ENCODE measurements at places on chromosomes 7 and 10. TPM values are rescaled to one million over a fixed set of nuclear protein-coding genes. Genes with fewer than 3 reads are reported as not detected.

DNA sequence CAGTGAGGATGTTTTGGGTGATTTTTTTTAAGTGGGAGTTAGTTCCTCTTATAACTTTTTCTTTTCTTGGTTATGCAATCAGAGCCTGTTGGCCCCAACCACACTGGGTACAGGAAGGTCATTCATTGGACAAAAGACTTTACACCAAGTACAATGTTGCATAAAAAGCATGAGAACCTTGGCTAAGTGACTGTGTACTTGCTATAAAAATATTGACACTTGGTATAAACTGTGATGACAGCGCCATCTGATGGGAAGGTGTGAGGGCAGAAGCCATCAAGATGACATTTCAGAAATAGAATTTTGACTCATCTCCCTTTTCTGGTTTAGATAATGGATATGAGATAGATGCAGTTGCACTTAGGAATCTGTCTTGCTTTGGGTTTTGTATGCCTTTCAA lies 126.4 kb upstream of the CCDC6 start:
- no peak overlapping the region for H3K27ac ChIP-seq
- H3K4me3 ChIP-seq: no peak overlapping the region
- H3K27me3 ChIP-seq: no peaks in the 10 kb centered on the region

GRCh38 chr10:523925-524324 lies 165.5 kb downstream of the DIP2C start:
- no peaks in the 10 kb centered on the region for H3K27me3 ChIP-seq
- H3K4me1 ChIP-seq: no peaks in the 10 kb centered on the region
- H3K36me3 ChIP-seq: no peaks in the 10 kb centered on the region
- H3K4me3 ChIP-seq: no peak overlapping the region
- H3K27ac ChIP-seq: no peak overlapping the region

DNA sequence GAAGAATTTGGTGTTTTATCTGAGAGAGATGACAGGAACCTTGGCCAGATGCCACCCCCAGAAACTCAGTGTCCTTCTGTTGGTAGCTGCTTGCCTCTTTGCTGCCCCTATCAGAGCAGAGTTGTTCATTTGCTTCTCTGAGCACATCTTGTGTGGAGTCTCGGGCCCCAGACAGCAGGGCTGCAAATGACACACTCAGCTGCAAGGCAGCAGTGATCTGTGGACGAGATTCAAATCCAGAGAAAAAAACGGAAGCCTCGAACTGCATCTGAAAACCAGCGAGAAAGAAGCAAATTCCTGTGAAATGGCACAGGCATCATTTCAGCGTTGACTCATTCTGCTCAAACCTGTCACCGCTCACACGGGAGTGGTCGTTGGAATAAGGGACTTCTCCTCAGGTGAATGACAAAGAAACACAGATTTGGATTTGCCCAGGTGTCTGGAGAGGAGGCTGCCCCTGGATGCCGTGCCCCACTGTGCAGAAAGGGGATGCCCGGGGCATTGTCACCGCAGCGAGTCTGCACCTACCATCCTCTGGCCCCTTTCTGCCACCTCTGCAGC lies 144.7 kb downstream of the PFKFB3 start:
- H3K4me3 ChIP-seq: no peak overlapping the region
- no peak for DNase-seq
- H3K36me3 ChIP-seq: no peaks in the 10 kb centered on the region
- no peaks in the 10 kb centered on the region for H3K4me1 ChIP-seq
- H3K27me3 ChIP-seq: no peaks in the 10 kb centered on the region

DNA sequence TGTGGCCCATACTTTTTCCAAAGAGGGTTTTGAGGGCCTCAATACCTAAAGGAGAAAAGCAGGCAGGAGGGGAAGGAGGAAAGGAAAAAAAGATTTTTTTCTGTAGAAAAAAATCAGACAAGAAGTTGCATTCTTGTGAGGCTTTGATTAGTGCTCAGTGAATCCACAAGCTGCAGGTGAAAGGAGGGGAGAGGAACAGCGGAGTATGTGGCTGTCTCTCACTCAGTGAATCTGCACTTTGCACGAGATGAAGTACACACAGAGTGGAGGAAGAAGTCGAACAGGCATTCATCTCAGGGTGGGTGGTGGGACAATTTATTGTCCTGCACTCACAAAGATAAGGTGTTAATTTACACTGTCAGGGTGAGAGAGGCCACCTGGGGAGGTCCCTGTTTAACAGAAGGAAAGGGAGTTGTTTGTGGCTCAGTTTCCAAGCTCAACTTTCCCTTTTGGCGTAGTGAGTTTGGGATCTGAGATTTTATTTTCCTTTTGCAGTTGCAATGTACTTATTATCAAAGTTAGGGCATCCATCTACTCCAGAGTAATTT lies 49.0 kb upstream of the VIPR2 start:
- H3K4me3 ChIP-seq: no peak overlapping the region
- no peak overlapping the region for H3K27ac ChIP-seq
- H3K36me3 ChIP-seq: no peaks in the 10 kb centered on the region
- H3K27me3 ChIP-seq: no peaks in the 10 kb centered on the region

DNA sequence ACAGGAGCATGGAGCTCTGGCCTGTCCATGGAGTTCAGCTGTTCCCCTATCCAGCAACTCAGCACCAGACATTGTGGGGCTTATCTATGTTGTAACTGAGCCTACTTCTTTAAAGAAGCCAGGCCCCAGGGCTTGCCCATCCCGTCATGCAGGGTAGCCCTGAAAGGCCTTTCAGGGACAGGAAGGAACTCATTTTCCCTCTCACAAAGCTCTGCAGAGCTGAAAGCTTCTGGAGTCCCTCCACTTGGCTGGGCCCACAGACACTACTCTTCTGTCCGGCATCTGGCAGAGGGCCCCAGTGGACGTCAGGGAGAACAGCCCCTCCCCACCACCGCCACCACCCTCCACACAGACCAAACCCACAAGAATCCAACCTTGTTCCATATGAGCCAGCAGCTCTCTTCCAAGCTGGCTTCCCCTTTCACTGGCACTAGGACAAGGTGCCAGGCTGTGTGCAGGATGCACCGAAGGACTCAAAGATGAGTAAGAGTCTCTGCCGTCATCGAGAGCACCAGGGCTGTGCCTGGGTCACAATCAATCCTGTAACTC lies 33.1 kb downstream of the DENND2A start:
- no peak overlapping the region for H3K27ac ChIP-seq
- H3K4me3 ChIP-seq: no peak overlapping the region
- no peaks in the 10 kb centered on the region for H3K4me1 ChIP-seq
- H3K36me3 ChIP-seq: no peaks in the 10 kb centered on the region
- no peaks in the 10 kb centered on the region for H3K27me3 ChIP-seq
- DNase-seq: peak; percentile 39

DNA sequence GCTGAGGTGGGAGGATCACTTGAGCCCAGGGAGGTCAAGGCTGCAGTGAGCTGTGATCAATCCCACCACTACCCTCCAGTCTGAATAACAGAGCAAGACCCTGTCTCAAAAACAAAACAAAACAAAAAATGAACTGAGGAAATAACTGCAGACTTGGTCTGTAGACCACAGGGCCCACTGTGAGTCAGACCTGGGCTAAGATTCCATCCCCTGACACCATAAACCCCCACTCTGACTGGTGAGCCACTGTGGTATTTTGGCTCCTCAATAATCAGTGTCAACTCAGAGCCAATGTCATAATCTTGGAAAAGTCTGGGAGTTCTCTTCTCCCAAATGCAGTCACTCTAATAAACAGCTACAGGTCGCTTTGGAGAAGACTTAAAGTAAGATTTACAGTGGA lies 24.0 kb upstream of the ERCC6 start:
- H3K4me3 ChIP-seq: no peak overlapping the region
- no peaks in the 10 kb centered on the region for H3K36me3 ChIP-seq
- DNase-seq: no peak
- no peak overlapping the region for H3K27ac ChIP-seq
- no peaks in the 10 kb centered on the region for H3K4me1 ChIP-seq
- H3K27me3 ChIP-seq: no peaks in the 10 kb centered on the region

DNA sequence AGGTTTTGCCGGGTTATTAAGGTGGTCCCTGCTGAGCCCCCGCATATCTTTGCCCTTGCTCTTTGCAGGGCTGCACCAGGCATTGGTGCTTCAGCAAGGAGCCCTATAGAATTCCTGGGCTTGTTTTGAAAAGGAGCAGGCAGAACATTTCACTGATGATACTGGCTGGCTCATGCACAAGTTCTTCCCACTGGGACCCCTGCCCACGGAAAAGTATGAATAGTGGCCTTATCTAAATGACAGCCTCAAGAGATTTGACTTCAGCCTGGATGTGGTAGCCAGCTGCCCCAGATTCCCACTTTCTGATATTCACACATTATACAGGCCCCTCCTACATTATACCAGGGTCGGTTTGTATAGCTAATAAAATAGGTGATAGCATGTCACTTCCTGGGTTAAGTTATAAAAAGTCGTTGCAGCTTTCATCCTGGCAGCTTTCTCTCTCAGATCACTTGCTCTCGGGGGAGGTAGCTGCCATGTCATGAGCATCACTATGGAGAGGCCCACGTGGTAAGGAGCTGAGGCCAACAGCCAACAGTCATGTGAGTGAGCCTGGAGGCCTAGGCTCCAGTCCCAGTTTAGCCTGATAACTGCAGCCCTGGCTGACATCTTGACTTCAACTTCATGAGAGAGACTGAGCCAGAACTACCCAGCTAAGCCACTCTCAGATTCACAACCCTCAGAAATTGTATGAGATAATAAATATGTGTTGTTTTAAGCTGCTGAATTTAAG lies 16.8 kb upstream of the CRTAC1 start:
- DNase-seq: no peak
- no peaks in the 10 kb centered on the region for H3K27me3 ChIP-seq
- H3K4me3 ChIP-seq: no peak overlapping the region
- H3K4me1 ChIP-seq: no peaks in the 10 kb centered on the region
- no peaks in the 10 kb centered on the region for H3K36me3 ChIP-seq

DNA sequence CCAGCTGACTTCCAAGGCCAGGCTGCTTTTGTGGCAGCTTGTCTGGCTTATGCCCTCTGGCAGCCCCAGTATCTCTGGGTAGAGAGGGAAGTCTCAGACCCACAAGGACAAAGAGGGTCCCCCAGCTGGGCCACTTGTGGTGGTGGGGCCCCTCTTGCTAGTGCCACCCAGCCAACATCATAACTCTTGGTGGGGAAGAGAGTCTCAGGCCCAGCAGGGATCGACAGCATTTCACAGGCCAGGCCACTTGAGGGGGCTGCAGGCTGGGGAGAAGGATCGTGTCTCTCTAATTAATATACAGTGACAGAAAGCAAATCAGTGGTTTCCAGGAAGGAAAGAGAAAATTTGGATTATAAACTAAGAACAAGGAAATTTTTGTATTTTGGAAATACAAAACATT lies 76.0 kb downstream of the TYW1B start:
- H3K4me1 ChIP-seq: no peaks in the 10 kb centered on the region
- H3K27me3 ChIP-seq: no peaks in the 10 kb centered on the region
- no peak overlapping the region for H3K27ac ChIP-seq

Gene NYAP1
- total RNA-seq: 1.3 TPM

Gene MBLAC1
- 2.1 TPM for total RNA-seq

Gene POLR2J2
- total RNA-seq: 4.2 TPM

Gene EBLN1
- not detected for total RNA-seq
